HFF-Myc (cell line): ENCODE measurements at places on chromosomes 1 and 21.

DNA sequence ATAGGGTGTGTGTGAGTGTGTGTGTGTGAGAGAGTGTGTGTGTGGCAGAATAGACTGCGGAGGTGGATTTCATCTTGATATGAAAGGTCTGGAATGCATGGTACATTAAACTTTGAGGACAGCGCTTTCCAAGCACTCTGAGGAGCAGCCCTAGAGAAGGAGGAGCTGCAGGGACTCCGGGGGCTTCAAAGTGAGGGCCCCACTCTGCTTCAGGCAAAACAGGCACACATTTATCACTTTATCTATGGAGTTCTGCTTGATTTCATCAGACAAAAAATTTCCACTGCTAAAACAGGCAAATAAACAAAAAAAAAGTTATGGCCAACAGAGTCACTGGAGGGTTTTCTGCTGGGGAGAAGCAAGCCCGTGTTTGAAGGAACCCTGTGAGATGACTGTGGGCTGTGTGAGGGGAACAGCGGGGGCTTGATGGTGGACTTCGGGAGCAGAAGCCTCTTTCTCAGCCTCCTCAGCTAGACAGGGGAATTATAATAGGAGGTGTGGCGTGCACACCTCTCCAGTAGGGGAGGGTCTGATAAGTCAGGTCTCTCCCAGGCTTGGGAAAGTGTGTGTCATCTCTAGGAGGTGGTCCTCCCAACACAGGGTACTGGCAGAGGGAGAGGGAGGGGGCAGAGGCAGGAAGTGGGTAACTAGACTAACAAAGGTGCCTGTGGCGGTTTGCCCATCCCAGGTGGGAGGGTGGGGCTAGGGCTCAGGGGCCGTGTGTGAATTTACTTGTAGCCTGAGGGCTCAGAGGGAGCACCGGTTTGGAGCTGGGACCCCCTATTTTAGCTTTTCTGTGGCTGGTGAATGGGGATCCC, 18.3 kb upstream of the HDAC1 start:
- DNase-seq: no peak

GRCh38 chr1:115051850-115052249, 22.2 kb downstream of the TSHB start:
- no peak for DNase-seq

- no peak for DNase-seq
Observed at GRCh38 chr1:22268327-22268726, 125.4 kb upstream of the WNT4 start.

- no peak for DNase-seq
Observed at GRCh38 chr1:203663821-203664220, 37.2 kb downstream of the ATP2B4 start.

DNA sequence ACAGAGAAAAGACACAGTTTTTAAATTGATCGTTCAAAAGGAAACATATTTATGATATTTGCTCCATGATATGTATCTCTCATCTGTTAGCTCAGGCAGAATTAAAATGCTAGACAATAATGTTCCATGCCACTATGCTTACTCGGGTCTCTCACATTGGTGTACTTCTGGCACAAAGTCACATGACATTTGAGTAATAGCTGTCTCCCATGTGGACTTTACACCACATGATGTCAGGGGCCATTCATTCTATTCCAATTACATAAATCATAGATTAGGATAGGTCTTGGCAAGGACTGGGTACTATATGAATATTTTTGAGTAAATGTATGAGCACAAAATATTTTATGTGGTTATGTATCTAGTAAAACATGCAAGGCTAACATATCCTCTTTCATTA, 648.4 kb downstream of the PLA2G4A start:
- DNase-seq: no peak

GRCh38 chr1:30200161-30200560, 523.2 kb downstream of the MATN1 start:
- no peak for DNase-seq

DNA sequence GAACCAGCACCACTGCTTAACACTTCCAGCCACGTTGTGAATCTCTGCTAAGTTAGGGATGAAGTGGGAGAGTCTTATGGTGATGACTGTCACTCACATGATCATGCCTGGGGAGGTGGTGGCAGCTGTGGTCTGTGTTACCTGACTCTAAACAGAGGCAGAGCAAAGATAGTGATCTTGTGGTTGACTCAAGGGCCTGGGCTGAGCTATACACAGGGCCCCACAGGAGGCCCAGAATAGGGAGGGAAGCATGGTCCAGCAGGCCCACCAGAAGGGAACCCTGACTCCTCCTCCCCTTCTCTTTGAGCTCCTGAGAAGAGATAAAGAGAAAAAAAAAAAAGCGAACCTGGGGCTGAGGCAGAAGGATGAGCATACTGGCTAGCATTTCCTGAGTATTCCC, 55.0 kb downstream of the PLXNA2 start:
- no peak for DNase-seq

- no peak for DNase-seq
Observed at GRCh38 chr1:7343882-7344281, 427.2 kb upstream of the VAMP3 start.

DNA sequence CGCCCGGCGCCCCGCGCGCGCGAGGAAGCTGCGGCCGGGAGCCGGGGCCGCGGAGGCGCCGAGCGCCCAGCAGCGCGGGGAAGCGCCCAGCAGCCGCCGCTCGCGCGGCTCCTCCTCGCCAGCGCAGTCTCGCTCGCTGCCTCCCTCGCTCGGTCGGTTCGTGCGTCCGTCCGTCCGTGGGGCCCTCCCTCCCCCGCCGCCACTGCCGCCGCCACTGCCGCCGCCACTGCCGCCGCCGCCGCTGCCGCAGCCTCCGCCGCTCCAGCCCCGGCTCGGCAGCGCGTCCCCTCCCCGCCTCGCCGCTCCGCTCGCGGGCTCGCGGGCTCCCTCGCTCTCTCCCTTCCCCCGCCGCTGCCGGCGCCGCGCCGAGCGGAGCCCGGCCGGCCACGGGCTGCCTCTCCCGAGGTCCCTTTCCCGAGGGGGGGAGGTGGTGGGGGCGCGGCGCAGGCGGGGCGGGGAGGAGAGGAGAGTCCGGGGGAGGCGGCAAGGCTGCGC, at the start of gene KCND3:
TSS of gene KCND3 (minus strand) at position 138 of the 495 bp plus-strand sequence.
- DNase-seq: no peak

DNA sequence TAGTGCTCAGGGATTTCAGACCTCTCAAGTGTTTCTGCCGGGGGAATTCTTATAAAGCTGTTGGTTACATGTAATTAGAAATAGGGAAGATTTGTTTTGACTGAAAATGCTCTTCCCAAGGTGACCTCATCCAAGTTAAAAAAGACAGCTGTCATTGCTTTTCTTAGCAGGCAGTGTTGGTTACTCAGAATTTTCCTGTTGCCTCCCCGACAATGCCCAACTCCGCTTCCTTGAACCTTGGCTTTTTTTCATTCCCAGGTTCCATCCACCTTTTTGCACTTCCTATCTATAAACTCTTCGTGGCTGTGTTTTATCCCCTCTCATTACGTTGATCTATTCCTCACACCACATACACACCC, 825 bp upstream of the DPH5 start:
- DNase-seq: no peak

DNA sequence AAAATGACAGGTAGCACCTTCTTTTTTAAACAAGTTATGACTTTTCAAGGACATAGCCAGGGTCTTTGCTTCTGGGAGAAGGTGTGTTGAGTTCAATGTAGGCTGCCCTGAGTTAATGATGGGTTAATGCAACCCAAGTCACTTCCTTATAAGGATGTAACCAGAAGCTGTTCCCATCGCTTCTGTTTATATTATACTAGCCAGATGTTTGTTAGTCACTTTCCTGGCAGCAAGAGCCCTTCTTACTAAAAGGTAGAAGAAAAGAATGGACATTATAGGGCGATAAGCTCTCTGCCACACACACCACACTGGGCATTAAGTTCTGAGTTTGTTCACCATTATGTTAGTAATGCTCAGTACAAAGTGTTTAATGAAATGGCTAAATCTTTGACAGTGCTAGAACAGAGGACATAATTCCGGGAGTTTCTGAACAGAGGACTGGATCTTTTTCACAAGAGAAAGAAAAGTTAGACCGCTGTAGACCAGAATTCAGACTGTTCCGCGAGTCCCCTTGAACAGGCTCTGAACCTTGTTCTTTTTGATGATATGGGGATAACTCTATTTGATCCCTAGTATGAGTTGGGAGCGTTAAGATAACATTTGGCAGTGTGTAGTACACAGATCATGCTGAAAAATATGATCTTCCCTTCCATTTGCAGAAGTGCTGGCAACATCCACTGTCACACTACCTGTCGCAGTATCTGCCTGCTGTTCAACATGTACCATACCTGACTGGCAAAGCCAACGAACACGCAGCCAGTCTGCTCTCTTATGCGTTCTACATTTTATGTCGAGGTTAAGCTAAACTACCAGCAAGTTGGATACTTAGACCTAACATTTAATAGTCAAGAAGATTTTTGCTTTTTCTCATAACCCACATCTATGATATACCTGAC, 41.0 kb downstream of the DEGS1 start:
- peak; percentile 80 for DNase-seq

- DNase-seq: no peak
Observed at GRCh38 chr1:67836769-67837168, 3.5 kb upstream of the GNG12 start.

GRCh38 chr1:53851571-53852285, 13.6 kb upstream of the NDC1 start:
- DNase-seq: no peak

DNA sequence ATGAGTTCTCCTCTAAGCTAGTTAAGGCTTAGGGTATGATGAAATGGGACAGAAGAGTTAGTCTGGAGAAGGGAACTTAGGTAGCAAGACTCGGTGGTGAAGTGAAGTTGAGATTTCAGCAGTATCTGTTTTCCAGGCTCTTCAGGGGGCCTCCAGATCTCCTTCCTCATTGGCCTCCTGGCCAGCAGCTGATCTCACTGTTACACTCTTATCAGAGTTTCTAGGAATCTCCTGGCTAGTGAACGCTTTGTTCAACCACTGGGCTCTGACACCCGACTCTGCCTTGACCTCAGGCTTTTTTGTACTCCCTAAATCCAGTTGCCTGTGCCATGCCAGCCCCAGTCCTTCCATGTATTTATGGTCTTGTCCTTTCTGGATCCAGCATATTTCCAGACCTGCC, 311.0 kb downstream of the ASTN1 start:
- DNase-seq: no peak

- DNase-seq: no peak
Observed at GRCh38 chr21:32570456-32570855, 14.9 kb downstream of the TCP10L start.

DNA sequence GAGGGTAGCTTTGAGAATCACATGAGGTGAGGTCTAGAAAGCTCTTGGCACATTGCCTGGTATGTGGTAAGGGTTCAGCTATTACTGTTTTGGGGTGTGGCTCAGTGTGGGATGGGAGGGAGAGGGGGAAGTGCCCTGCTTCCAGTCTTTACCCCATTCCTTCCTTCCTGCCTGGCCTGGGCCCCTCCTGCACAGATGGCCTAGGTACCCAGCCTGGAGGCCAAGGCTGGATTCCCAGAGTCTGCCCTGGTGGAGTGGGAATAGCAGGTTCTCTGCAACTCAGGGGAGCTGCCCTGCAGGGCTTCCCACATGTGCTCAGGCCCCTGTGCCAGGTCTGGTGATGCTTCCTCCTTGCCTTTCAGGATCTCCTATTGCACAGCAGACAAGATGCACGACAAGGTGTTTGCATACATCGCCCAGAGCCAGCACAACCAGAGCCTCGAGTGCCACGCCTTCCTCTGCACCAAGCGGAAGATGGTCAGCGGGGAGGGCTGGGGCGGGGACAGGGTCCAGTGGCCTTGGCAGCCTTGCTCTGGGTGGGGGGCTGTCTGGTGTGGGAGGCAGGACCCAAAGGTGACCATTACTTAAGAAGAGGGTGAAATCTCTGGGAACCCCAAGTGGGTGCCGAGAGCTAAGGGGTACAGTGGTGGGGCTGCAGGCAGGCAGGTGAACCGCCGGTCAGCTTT, 13.5 kb downstream of the LDLRAP1 start:
- no peak for DNase-seq

GRCh38 chr1:200342511-200343311, 67.1 kb downstream of the ZNF281 start:
- no peak for DNase-seq

DNA sequence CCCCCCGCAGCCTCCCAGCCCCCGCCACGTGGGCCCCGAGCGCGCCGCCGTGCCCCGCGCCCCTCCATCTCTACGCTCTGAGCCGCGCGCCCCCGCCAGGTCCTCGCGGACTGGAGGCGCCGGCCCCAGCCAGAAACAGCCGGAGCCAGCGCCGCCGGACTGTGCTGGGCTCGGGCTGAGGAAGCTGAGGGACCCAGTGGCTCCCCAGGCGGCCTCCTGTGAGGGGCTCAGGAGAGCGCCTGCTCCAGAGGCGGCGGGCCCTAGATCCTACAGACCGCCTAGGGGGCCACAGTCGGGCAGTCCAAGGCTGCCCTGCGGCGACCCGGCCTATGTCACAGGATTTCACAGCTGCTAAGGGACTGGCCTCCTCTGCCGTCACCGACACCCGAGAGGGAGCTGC, 82.1 kb downstream of the NENF start:
- no peak for DNase-seq

GRCh38 chr1:241605146-241605805, 34.9 kb downstream of the CHML start:
- DNase-seq: no peak

DNA sequence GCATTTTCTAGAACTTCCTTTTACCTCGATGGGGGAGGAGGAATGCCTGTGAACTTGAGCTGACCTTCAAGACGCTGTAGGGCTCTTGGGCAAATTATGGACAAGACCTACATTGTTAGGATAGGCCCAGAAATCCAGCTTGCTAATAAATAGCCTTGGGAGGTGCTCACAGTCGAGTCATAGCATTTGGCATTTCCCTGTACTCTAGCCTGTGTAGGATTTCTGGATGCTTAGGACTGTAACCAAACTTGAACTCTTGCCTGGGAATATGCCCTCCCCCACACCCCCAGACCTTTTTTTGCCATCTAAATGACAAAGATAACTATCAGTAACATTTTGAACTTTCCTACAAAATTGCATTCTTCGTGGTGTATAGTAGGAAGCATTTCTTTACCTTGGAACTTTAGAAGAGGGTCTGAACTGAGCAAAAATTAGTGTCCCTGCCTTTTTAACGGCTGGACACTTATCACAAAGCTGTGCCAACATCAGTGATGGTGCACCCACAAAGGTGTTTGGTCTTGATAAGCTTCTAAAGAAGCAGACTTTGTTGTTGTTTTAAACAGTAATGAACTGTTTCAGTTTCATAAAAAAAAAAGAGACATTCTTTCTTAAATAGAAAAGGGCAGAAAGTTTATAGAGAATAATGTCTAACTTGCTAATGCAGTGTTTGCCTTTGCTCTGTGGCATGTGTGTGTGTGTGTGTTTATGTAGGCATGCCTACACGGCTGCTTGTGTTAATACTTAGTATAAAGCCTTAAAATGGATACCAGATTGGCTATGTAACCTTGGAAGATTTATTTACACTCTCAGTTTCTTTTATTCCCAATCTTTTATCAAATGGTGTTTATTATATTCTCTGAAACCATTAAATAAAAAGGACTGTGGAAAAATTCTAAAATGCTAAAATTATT, 88.2 kb downstream of the NFIA start:
- no peak for DNase-seq

- no peak for DNase-seq
Observed at GRCh38 chr1:55044617-55045397, 5.5 kb downstream of the PCSK9 start.

GRCh38 chr1:116302281-116302680, 70.8 kb upstream of the ATP1A1 start:
- DNase-seq: no peak
